NCI-H2171 (cell line): ENCODE measurements at places on chromosomes 5 and 9.

- DNase-seq, result no peak
These were observed 6.0 kb downstream of the EIF4E1B start for GRCh38 chr5:176636426-176636825.

DNA sequence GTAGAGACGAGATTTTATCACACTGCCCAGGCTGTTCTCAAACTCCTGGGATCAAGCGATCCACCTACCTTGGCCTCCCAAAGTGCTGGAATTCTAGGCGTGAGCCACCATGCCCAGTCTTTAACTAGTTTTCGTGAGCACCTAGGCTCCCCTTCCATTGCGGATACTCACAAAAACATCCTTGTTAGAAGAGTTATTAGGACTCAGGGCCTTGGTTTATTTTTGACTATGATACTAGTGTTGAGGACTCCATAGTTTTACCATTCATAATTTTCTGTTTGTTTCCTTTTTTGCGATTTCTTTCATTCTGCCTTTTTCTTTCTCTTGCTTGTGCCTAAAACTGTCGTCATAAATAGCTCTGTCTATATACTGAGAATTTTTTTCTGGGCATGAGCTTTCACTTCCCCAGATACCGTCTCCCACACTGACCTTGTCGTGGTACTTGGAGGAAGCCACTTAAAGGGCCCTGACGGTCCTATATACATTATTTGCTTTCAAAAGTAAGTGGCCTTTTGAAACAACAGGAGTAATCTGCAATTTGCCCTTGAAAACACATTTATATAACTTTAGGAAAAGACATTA, 5.2 kb downstream of the F2R start:
- no peak for DNase-seq

GRCh38 chr9:96071076-96071814, 195.8 kb downstream of the ERCC6L2 start:
- no peak for DNase-seq

- DNase-seq, result no peak
These were observed 25.7 kb upstream of the FBXL7 start for GRCh38 chr5:15474143-15474719.

- no peak for DNase-seq
These were observed 1.1 kb downstream of the FAXDC2 start for GRCh38 chr5:154849264-154849785.

- no peak for DNase-seq
These were observed 197.6 kb downstream of the DRD1 start for GRCh38 chr5:175246242-175246888.

DNA sequence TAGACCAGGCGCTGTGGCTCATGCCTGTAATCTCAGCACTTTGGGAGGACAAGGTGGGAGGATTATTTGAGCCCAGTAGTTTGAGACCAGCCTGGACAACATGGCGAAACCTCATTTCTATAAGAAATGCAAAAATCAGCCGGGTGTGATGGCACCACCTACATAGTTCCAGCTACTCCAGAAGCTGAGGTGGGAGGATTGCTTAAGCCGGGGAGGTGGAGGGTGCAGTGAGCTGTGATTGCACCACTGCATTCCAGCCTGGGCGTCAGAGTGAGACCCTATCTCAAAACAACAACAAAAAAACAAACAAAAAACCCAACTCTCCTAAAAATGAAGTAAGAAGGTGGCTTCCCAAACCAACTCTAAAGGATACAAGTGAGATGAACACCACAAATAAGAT, 23.0 kb downstream of the IARS1 start:
- DNase-seq, result no peak

GRCh38 chr5:107487056-107487542, 183.6 kb downstream of the EFNA5 start:
- DNase-seq, result no peak
